ENCODE measurements at places on chromosomes 6 and 20.

DNA sequence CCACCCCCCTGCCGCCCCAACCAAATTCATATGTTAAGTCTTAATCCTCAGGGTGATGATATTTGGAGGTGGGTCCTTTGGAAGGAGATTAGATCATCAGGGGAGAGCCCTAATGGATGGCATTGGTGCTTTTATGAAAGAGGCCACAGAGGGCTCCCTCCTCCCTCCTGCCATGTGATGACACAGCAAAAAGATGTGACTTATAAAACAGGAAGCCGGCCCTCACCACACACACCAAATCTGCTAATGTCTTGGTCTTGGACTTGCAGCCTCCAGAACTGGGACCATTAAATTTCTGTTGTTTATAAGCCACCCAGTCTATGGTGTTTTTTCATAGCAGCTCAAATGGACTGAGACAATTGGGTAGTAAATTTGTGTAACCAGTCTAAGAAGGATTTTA, 176.3 kb downstream of the ADGRG6 start:
- DNase-seq: peak; percentile 32

- DNase-seq: no peak
Measured at GRCh38 chr6:125194941-125195340, 41.4 kb downstream of the TPD52L1 start.

GRCh38 chr20:41349266-41349665, 8.6 kb downstream of the LPIN3 start:
- no peak for DNase-seq

DNA sequence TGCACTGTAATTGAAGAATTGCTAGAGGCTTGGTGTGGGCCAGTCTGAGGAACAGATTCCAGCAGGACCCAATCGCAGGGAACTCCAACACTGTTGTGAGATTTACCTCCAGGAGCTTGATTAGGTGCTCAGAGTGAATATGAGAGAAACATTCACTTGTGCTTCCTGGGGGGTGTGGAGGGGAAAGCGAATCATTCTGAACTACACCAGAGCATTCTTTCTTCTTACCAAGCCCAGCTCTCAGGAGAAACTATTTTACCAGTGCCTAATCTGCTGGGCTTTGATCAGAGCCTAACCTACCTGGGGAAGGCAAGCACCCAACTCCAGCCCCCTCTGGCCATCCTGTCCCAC, 7.4 kb upstream of the SIRPB1 start:
- no peak for DNase-seq

- peak; percentile 10 for DNase-seq
Measured at GRCh38 chr6:1552296-1552761, 57.4 kb upstream of the FOXC1 start.

DNA sequence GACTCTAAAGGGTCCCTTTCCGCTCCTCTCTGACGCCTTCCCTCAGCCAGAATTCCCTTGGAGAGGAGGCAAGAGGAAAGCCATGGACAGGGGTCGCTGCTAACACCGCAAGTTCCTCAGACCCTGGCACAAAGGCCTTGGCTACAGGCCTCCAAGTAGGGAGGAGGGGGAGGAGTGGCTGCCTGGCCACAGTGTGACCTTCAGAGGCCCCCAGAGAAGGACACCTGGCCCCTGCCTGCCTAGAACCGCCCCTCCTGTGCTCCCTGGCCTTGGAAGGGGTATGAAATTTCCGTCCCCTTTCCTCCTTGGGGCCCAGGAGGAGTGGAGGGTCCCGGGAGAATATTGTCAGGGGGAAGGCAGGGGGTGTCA, 2.7 kb downstream of the VEGFA start:
- peak; percentile 25 for DNase-seq

DNA sequence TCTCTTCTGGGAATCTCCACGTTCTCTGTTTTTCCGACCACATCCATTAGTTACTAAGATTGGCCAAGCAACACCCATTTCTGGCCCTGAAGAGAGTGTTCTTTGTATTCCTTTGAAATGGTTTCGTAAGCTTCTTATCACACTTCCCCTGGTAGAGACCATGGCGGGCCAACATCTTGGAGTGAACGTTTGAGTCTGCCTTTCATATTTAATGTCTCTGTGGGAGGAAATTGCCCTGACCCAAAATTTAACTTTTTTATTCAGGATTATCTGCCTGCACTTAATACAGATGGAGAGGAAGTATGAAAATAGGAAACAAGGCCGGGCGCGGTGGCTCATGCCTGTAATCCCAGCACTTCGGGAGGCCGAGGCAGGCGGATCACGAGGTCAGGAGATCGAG, 177.0 kb upstream of the SNX9 start:
- no peak for DNase-seq

DNA sequence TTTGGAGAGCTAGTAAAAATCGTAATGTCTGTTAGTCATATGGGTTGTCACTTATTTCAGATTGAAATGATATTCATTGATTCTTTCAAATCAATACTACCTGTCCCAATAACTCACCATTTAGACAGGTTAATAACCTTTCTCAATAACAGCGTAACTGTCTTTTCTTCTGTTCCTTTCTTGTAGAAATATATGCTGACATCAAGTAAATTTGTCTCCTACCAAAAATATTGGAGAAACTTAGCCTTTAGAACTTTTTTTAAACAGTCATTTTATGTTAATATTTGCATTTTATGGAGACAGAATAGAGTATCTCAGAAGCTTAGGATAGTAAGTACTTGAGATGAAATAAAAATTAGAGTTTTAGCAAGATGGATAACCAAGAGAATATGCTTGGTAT, 278.2 kb downstream of the UST start:
- no peak for DNase-seq
